Activated T-cell treated with anti-CD3 and anti-CD28 coated beads, Interleukin-2, amount 50 U/mL, for 4 hours (primary cell): ENCODE measurements at places on chromosomes 1 and 21. TPM values are rescaled to one million over a fixed set of nuclear protein-coding genes. Genes with fewer than 3 reads are reported as not detected.
A peak's percentile ranks its signal among the peaks of the same experiment; 100 is the strongest.

DNA sequence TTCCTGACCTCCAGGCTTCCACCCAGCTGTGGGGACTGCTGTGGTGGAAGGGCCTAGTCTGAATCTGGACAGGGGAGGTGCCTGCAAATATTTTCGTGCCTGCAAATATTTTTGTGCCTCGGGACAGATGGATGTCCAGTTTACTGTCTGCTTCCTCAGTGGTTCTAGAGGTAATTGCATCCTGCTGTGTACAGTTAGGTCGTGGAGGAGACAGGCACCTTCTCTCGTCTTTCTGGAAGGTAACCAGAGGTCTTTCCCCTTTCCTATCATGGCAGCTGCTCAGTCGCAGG, 53.8 kb upstream of the TINAGL1 start:
- DNase-seq: no peak

Gene MARK1
- 0.05 TPM for total RNA-seq

GRCh38 chr1:151885479-151885878, 23.8 kb downstream of the THEM4 start:
- DNase-seq: no peak

Gene MYBPH
- total RNA-seq: not detected

DNA sequence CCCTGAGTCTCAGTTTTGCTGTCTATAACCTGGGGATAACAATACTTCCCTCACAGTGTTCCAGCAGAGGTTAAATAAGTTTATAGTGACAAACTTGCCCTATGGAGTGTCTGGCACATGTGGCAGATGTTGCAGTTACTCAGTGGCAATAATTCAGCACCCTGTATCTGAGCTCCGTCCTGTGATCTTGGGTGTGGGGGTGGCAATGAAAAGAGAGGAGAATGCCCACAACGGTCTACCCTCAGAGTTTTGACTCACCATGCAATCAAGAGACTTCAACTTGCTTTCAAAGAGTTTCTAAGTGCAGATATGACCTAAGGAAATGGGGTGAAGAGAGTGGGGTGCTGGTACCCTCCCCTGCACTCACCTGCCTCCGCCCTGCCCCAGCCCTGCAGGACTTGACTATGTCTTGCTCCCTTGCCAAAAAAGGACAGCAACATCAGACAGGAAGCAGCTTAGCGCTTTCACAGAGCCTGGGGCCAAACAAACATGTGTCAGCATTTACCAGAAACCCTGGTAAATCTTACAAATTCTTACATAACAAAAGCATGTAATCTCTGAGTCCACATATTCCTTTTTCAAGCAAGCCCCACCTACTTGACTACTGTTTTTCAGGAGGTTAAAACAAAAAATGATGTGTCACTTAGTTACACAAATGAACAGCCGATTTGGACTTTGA, 185.1 kb upstream of the CAMK1G start:
- no peak for DNase-seq

GRCh38 chr1:54968551-54968950, 11.9 kb upstream of the TMEM61 start:
- no peak for DNase-seq

Gene OLFML2B
- total RNA-seq: 1.3 TPM

- DNase-seq: no peak
These were observed 60.2 kb upstream of the CFAP126 start for GRCh38 chr1:161427733-161428516.

GRCh38 chr21:45387506-45387905, 17.5 kb upstream of the COL18A1 start:
- DNase-seq: no peak

GRCh38 chr1:221768444-221769066, 26.7 kb upstream of the DUSP10 start:
- DNase-seq: no peak

DNA sequence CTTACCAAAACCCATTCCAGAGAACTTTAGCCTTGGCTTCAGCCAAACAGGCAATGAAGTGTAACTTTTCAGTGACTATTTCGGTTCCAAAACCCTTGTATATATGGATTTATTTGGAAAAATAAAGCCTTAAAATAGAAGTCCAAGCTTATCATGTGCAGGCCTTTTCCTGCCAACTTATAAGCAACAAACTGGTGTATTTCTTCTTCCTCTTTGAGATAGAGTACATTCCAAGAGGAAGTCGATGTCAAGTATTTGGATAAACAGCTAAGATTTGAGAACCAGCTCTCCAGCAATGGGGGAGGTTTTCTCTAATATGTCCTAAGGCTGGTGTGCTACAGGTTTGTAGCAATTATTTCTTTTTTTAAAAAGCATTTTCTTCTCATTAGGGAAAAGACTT, 407.8 kb downstream of the DUSP10 start:
- DNase-seq: no peak

Gene ALX3
- total RNA-seq: not detected

DNA sequence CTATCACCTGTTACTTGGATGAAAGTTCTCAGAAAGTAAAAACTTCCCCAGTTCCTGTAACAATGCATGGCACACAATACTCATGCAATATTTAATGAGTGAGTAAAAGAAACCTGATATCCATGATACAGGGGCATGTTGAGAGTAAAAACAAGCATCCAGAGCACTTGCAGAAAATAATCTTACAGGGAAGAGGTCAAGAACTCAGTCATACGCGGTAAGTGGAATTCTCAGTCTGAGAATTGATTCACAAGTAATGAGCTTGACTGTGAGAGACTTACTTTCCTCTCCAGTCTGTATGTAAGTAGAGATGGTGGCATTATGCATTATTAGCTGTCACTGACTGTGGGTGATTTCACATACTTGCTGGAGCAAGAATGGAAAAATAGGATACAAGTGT, 976.9 kb downstream of the BRINP3 start:
- DNase-seq: no peak

Gene COL24A1
- not detected for total RNA-seq

Gene CALML6
- 0.38 TPM for total RNA-seq

DNA sequence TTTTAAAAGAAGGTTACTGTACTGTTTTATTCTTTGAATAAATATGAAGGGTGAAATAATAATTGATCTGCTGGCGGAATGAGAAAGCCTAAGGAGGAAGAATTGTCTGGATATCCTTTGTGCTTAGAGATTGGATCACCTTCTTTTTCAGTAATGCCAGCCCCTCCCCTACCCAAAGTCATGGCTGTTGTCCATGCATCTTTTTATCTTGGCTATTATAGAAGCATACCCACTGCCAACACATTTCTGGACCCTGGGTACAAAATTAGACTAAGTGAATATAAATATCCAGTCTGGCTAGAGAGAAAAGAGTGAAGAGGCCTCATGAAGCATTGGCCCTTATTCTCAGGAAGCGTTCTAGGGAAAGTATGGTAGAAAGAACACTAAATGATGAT, 28.1 kb downstream of the AK4 start:
- DNase-seq: no peak

- DNase-seq: no peak
These were observed 32.7 kb downstream of the BEND5 start for GRCh38 chr1:48744032-48744431.

Gene GOLT1A
- not detected for total RNA-seq

- DNase-seq: peak; percentile 95
These were observed at the start of gene PCBP3 for GRCh38 chr21:45643021-45643980. PCBP3 (plus strand) TSS chr21:45643725; CDS start chr21:45850086, 206,361 bp downstream.

GRCh38 chr1:84653130-84653677, 37.1 kb downstream of the SSX2IP start:
- DNase-seq: no peak

GRCh38 chr21:28916150-28916893, 76.4 kb downstream of the LTN1 start:
- no peak for DNase-seq

GRCh38 chr1:21552715-21553114, 43.5 kb downstream of the ALPL start:
- no peak for DNase-seq

- DNase-seq: no peak
These were observed 49.2 kb downstream of the DUSP10 start for GRCh38 chr1:221692643-221693042.

Gene HES4
- total RNA-seq: 1.3 TPM

Gene ITGB3BP
- total RNA-seq: 29.7 TPM

GRCh38 chr1:3680488-3681230, 28.3 kb downstream of the TP73 start:
- DNase-seq: no peak

Gene LUZP1
- 19.7 TPM for total RNA-seq

Gene DCDC2B
- not detected for total RNA-seq

- DNase-seq: no peak
These were observed 4.9 kb downstream of the COL6A1 start for GRCh38 chr21:45986316-45987051.

DNA sequence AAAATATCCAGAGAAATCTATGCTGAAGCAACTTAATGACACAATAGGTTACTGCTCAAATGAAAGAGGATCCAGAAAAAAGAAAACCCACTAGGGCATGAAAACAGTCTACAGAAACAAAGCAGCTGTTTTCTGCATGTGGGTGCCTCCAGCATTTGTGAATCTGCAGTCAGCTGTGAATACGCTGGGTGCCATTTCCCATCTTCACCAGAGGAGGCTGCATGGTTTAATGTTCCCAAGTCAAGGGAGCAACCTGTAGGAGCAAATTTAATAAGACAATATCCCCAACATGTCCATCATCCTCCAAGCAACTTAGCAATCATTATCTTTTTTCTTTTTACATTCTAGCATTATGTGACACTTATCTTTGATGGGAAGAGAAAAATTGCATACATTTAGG, 396.6 kb downstream of the BRINP2 start:
- DNase-seq: no peak

Gene PLA2G2C
- total RNA-seq: not detected

DNA sequence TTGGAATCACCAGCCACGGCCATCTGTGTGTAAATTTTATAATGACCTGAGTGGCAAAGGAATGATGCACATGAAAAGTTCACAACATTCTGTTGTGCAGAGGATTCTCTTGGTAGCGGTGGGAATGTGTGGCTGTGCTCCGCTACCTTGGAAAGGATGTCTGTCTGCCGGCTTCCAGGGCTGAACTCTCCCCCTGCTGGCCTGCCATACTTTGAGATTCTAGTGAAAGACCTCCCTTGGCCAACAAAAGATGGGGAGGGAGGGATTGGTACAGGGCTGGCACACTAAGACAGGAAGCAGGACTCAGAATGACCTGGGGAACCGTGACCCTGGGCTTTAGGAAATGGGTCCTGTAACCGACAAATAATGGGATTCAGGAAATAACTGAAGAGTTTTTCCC, 194.5 kb upstream of the PLD5 start:
- DNase-seq: no peak

Gene CACNA1S
- total RNA-seq: not detected

DNA sequence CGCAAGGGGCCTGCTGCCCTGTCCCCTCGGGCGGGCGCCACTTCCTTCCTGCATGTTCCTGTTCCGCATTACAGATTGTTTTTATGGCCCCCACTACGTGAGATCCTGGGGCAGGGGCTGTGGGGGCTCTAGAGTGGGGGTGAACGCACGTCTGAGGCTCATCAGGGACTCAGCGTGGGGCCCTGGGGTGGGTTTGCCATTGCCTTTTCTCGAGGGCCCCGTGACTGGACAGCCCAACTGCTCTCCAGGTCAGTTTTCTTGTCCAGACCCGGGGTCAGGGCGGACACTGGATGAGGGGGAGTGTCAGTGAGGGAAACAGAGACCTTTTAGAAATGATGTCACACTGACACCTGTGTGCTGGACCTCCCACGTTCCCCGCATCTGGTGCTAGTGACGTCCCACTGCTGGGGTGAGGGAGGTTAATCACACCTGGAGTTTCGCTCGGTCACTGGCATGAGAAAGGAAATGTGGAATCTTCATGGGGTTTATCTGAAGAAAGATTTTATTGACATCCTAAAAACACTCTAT, 65.9 kb downstream of the AGPAT3 start:
- no peak for DNase-seq

Gene LRRC3
- 0.24 TPM for total RNA-seq

GRCh38 chr1:37031871-37032270, 2.4 kb downstream of the GRIK3 start:
- no peak for DNase-seq

Gene FCRLA
- 0.28 TPM for total RNA-seq

GRCh38 chr1:172429331-172430127, 9.0 kb downstream of the C1orf105 start:
- DNase-seq: peak; percentile 29

DNA sequence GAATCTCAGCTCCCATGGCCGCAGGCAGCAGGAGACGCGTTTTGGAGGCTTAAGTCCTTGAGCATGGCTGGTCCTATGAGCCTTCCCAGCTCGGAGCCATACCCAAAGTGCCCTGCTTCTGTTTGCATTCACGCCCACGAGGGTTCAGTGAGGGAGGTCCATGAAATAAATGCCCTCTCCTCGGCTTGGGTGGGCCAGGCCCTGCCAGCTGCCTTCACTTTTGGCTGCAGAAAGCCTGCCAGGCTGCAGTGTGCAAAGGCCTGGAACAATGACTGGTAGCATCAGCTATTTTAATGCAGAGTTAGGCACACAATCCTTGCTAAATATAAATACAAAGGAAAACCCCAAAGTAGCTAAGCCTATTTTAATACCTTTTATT, 49.4 kb downstream of the H3-3A start:
- DNase-seq: no peak

Gene SELP
- 0.35 TPM for total RNA-seq

DNA sequence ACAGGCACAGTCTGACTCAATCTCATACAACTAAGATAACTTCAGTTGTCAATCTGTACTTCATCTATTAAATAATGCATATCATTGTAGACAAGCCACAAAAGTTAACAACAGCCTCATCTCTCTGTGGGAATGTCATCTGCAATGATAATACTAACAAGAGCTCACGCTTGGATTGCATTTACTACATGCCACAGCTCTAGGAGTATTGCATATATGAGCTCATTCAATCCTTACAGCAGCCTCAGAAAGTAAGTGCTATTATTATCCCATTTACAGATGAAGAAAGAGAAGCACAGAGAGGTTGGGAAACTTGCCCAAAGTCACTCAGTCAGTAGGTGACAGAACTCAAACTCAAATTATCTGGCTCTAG, 105.7 kb upstream of the GUCA2B start:
- DNase-seq: no peak

GRCh38 chr21:16418226-16418625, 688.4 kb downstream of the USP25 start:
- DNase-seq: no peak
